ENCODE measurements at places on chromosomes 13 and 19. TPM values are rescaled to one million over a fixed set of nuclear protein-coding genes. Genes with fewer than 3 reads are reported as not detected.

TTYH1 gene
- 0.93 TPM for total RNA-seq

ACER1 gene
- total RNA-seq, result 0.26 TPM

ZNF135 gene
- total RNA-seq, result 0.76 TPM

CACNG7 gene
- total RNA-seq, result not detected

ZNF829 gene
- total RNA-seq, result 4.9 TPM

NBEA gene
- total RNA-seq, result 0.12 TPM

GAPDHS gene
- total RNA-seq, result not detected

B3GNT3 gene
- total RNA-seq, result not detected

VAV1 gene
- total RNA-seq, result 114 TPM

TLE6 gene
- total RNA-seq, result 1.9 TPM

SHC2 gene
- total RNA-seq, result not detected

ZNF302 gene
- 11.1 TPM for total RNA-seq

MYO16 gene
- 0.05 TPM for total RNA-seq

CACNG6 gene
- total RNA-seq, result not detected

SIGLEC7 gene
- total RNA-seq, result not detected

SLC7A9 gene
- total RNA-seq, result 0.16 TPM

TEX101 gene
- total RNA-seq, result not detected

SIGLEC5 gene
- total RNA-seq, result not detected

ZNF784 gene
- total RNA-seq, result 7.3 TPM

VSTM1 gene
- total RNA-seq, result not detected

ZNF296 gene
- 5.3 TPM for total RNA-seq

INAFM1 gene
- total RNA-seq, result 14.5 TPM

ICAM5 gene
- total RNA-seq, result 0.41 TPM

NALCN gene
- total RNA-seq, result not detected

IPO5 gene
- 101 TPM for total RNA-seq

TEAD2 gene
- total RNA-seq, result not detected

LILRB5 gene
- not detected for total RNA-seq

CTXN1 gene
- total RNA-seq, result not detected

JUNB gene
- 142 TPM for total RNA-seq

ZNF20 gene
- 3.7 TPM for total RNA-seq

PSG11 gene
- not detected for total RNA-seq

CLDND2 gene
- 27.8 TPM for total RNA-seq

ZNF555 gene
- 3.1 TPM for total RNA-seq

NEK5 gene
- total RNA-seq, result not detected

FFAR2 gene
- total RNA-seq, result not detected

TMPRSS9 gene
- not detected for total RNA-seq

NDUFA7 gene
- total RNA-seq, result 47.4 TPM

ZNF763 gene
- total RNA-seq, result 0.98 TPM

CATSPERD gene
- not detected for total RNA-seq
